NCI-H2171 treated with DMSO at 0.1 percent for 48 hours (cell line): ENCODE measurements at places on chromosomes 4 and X.

- no peak for DNase-seq
Measured at GRCh38 chr4:153062652-153063168, 126.6 kb downstream of the FHDC1 start.

DNA sequence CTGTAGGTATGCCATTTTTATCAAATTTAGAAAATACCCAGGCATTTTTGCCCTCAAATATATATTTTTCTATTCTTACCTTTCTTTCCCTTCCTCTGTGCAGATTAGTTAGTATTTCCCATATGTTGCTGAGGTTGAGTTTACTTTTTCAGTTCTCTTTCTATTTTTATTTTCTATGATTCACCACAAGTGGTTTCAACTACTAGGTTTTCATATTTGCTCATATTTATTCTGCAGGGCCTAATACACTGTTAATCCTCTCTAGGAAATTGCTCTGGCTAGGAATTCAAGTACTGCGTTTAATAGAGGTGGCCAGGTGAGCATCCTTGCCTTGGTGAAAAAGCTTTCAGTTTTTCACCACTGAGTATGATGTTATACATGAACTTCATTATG lies 1535.3 kb upstream of the PCDH10 start:
- no peak for DNase-seq

- no peak for DNase-seq
Measured at GRCh38 chr4:89661173-89661899, 175.6 kb downstream of the SNCA start.

DNA sequence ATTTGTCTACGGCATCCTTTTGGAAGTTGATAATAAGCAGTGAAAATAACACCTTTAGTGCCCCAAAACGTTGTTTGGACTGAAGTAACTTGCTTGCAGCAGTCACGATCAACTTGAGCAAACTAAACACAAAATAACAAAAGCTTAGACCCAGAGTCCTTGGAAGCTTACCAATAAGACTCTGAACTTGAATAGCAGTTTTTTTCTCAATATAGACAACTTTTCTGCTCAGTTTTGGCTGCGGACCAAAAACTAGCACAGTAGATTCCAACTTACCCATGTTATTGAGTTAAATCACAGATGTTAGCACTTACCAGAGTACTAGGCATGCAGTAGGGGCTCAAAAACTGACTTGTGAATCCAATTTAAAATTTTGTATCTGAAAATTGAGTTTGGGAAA lies 746.9 kb downstream of the PCDH19 start:
- no peak for DNase-seq

DNA sequence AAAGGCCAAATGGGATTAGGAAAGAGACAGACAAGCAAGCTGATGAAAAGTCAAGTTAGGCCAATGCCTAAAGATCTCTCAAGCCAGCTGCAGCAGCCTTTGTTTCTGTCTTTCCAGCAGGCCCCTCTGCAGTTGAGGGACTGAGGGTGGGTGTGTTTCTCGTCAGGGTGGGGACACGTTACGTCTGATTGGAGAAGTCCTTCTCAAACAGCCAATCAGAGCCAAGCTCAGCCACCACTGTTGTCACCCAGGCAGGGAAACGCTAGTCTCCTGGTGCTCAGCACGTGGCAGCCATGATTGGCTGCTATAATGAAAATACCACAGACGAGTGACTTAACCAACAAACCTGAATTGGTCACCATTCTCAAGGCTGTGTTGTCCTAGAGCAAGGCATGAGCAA lies 177.1 kb upstream of the LCORL start:
- no peak for DNase-seq

DNA sequence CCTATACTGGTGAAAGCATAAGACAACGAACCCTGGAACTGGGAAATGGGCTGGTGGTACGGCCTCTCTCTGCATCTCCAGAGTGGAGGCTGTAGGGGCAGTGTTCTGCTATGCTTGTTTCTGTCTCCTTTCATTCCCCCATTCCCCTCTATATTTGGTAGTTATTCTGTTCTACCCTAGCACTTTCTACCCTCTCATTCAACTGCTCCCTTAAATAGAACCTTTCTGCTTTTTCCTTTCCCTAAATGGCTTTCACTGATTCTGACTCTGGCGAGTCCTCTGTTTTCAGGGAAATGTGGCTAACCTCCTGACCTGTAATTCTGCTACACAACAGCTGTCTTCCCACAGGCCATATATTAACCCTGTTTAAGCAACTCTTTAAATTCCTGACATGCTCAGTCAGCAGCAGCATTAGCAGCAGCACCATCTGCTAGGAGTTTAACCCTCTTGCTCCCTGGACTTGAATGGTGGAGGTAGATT lies 94.2 kb downstream of the CXCL13 start:
- DNase-seq = peak; percentile 69

DNA sequence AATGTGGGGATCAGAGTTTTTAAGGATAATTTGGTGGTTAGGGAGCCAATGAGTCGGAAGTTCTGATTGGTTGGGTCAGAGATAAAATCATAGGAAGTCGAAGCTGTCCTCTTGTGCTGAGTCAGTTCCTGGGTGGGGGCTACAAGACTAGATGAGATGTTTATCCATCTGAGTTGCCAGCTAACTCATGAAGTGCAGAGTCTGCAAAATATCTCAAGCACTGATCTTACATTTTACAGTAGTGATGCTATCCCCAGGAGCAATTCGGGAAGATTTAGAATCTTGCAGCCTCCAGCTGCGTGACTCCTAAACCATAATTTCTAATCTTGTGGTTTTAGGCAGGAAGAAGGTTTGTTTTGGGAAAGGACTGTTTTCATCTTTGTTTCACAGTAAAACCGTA lies 565.8 kb upstream of the SPANXN1 start:
- DNase-seq = no peak

DNA sequence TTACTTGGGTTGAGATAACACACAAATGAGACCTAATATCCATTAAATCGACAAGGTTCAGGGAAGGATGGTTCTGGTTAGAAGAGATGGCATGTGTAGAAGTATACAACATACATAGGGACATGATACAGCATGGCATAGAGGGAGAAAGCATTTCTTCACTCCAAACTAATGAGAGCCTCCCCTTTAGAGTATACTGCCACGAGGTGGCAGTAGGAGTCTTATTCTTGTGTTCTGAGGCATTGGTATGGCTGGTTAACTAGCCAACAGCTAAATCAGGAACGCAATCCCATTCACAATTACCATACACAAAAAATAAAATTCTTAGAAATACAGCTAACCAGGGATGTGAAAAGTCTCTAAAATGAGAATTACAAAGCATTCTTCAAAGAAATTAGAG lies 29.1 kb upstream of the TRO start:
- DNase-seq = no peak

- DNase-seq = no peak
Measured at GRCh38 chr4:144304025-144304424, 163.5 kb upstream of the GYPA start.

- no peak for DNase-seq
Measured at GRCh38 chr4:1983846-1984405, 24.8 kb downstream of the NELFA start.

- no peak for DNase-seq
Measured at GRCh38 chr4:91198951-91199350, 1071.8 kb downstream of the CCSER1 start.

- DNase-seq = no peak
Measured at GRCh38 chrX:39149761-39150160, 348.5 kb downstream of the MID1IP1 start.

DNA sequence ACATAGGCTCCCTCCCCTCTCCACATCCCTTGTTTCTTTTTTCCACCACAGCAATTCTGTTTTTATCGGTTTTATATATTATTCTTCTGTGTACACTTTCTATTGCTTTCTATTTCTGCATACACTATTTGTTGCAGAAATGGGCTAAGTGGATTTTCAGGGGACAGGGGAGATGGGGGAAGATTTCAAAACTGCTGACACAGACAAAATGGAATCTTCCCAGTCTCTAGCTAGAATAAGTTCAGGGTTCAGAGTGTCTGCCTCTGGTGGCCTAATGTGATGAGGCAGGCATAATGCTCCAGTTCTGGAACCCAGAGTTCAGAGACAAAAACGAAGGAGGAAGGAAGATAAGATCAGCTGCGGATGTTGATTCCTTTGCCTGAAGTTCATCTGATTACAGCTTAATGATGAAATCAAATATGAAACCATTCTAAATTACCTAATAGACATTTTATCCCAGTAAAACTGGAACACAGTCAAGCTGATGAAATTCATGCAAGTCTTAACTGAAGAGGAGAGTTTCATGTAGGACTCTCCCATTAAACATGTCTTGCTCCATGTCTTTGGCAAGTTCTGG lies 447.1 kb downstream of the AFF2 start:
- no peak for DNase-seq

GRCh38 chrX:118519411-118520215 lies 24.0 kb downstream of the DOCK11 start:
- DNase-seq = no peak

DNA sequence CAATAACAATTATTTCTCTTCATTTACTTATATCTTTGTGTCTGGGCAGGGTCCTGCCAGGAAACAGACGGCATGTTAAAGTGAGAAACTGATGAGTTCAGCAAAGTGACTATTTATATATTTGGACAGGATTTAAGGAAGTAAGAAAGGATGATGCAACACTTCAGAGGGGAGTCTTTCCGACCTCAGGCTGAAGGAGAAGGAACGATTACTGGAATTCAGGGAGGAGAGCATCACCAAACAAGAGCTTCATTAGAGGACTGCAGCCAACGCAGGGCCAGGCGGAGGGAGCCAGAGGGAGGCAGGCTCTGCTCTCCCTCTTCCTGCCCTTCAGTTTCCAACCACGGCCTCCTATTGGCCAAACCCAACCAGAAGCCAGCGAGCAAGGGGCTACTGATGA lies 1.5 kb upstream of the TLR7 start:
- DNase-seq = no peak

DNA sequence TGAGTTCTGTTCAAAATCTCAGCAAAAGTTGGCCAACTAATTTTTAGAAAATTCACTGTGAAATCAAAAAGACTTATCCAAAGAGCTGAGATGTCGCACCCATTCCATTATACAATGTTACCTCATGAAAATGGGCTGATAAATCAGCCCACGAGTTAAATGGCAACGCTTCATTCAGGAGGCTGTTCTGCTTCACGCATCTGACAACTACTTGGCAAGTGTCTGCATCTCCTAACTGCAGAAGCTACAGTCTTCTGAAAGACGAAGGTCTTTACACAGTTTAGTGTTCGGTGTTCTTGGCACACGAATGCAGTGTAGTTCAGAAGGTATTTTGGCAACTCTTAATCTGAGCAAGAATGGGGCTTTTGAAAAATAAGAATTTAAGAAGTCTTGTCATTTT lies 166.6 kb upstream of the DKK2 start:
- DNase-seq = no peak

- no peak for DNase-seq
Measured at GRCh38 chr4:147769386-147769785, 37.5 kb downstream of the ARHGAP10 start.

DNA sequence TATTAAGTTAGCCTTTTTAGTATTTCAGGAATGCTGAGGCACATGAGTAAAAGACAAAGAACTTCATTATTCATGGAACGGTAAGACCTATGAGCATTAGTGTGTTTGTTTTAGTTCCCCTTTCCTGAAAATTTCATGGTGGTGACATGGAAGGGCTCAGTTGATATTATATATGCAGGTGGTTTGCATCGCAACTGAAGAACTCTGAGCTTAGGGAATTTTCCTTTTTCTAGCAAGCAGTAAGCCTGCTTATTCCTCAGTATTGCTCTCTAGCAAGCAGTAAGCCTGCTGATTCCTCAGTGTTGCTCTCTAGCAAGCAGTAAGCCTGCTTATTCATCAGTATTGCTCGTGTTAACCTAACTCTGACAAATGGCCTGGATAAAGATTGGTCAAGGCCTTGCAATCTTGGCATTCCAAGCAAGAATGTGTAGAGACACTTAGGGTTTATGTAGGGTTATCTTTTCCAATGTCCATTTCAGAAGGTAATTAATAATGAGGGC lies 37.7 kb upstream of the MAGEB18 start:
- DNase-seq = no peak

- peak; percentile 50 for DNase-seq
Measured at GRCh38 chrX:49079489-49080428, at the start of gene WDR45. Gene WDR45 (minus strand): TSS chrX:49079887. CDS start chrX:49078095, 1,792 bp downstream.

DNA sequence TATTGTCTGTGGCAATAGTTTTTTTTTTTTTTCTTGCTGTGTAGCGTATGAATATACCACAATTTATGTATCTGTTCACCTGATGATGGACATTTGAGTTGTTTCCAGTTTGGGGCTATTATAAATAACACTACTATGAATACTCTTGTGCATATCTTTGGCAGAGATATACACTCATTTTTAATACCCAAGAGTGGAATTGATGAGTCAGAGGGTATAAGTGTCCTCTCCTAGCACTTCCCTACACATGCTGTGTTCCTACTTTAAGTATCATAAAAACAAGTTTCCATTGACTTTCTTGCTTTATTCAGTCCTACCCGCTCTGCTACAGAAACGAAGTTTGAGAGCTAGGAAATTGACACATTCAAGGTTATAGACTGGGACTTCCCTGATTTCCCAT lies 39.8 kb downstream of the XIAP start:
- DNase-seq = no peak

DNA sequence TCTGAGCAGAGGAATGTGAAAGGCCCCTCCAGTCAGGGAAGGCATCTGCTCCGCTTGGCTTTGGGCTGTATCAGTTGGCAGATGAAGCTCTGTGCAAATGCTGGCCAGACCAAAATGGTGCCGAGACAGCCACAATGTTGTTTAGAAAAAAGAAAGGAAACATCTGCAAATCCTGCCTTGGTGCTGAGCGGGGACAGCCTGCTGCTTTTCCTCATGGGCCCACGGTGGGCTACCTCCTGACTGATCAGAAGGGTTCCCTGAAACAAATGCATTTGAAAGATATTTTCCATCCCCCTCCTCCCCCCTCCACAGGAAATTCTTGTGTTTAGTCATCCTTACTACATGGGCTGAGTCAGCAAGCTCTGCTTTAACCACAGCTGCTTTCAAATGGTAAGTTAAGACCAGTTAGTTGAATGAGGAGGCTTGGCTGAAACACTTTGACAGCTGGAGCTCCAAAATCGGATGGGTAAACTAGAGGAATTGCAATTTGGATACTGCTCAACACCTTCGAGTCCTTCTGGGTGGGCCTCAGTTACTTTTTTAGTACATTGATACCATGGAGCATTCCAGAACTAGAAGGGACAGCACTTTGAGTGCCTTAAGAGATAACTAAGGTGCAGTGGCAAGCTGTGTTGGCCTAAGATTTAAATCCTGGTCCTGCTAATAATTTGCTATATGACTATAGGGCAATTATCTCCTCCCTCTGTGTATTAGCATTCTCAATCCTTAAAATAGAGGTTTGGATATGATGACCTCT lies 36.0 kb downstream of the PLAC1 start:
- DNase-seq = peak; percentile 31

DNA sequence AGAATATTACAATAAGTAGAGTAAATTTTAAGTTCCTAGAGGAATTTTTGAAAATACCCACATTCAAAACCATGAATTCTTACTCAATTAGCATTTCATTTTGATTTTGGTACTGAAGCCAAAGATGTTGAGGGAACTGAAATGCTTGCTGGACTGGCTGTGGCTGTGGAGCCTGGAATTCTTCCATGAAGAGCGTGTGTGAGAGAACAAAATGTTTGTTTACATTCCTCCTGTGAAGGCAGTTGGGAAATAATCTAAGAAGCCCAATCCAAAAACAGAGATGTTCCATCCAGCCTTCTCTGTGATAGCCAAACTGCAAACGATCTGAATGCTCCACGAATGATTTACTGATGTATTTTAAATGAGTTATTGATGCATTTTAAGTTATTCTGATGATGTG lies 3.8 kb upstream of the ADH1B start:
- DNase-seq = no peak

- DNase-seq = no peak
Measured at GRCh38 chr4:169852481-169852880, 94.7 kb upstream of the HPF1 start.
